ENCODE measurements at places on chromosomes 7 and 10.
A peak's percentile ranks its signal among the peaks of the same experiment; 100 is the strongest.

GRCh38 chr7:13179011-13179582, 491.7 kb downstream of the ARL4A start:
- DNase-seq = no peak

DNA sequence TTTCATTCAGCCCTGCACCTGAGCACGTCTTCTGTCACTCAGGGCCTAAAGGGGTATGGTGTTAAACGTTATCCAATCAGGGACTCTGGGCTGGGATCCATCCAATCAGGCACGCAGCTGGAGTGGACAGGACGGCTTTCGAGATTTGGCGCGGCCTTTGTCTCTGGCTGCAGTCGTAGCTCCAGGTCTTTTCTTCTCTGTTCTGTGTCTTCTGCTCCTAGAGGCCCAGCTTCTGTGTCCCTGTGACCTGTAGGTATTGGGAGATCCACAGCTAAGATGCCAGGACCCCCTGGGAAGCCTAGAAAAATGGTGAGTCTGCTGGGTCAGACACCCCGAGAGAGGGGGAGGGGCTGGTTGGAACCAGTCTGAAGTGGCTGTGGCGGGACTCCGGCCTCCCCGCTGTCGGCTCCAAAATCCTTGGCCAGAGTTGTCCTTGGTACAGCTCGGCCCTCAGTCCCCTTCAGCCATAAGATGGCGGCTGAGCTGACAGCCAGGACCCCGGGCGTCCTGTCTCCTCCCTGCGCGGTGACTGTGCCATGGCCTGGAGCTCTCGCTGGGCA, 11.7 kb upstream of the ZNF680 start:
- DNase-seq = peak; percentile 68

DNA sequence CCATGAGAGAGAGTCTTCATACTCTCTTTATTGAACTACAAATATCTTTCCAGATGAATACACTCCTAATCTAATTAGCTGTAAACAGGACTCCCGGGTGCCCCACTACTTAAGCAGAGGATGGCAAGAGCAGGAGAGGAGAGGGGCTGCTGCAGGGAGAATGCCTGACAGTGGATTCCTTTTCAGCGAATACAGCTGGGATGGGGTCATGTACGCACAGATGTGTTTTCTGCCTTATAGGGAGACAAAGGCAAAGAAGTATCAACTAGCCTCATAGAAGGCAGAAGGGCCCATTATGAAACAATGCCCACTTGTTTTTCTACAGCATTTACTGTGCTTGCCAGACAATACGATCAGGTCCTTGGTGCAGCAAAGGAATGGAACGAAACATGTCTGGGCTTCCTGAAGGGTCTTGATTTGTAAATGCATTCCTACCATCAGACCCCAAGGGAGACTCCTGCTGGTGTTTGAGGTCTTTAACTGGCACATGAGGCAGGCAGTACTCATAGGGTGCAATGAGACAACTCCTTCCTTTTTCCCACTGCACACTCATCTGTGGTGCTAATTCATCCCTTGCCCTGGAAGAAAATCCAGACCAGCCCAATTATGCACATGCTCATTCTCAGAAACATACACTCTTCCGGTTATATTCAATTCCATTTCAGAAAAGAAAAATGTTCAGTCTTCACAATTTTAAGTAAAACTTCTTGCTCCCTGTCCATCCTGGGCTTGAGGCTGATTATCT, 117.1 kb downstream of the AOAH start:
- no peak for DNase-seq

DNA sequence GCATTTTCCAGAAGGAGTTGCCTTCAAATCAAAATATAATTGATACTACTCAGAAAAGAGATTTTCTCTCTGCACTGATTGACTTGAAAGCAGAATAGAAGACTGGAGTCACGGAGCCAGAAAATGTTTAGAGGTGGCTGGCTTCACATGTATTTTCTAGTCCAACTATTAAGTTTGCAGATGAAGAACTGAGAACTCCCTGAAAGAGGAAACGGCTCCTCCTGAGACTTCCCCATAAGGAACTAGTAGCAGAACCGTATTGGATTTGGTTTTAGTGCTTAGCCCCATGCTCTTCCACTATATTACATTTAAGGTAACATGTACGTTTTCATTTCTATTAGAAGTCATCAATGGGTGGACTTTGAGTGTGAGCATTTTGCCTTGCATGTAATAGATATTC, 946.3 kb downstream of the CNTNAP2 start:
- DNase-seq = no peak

DNA sequence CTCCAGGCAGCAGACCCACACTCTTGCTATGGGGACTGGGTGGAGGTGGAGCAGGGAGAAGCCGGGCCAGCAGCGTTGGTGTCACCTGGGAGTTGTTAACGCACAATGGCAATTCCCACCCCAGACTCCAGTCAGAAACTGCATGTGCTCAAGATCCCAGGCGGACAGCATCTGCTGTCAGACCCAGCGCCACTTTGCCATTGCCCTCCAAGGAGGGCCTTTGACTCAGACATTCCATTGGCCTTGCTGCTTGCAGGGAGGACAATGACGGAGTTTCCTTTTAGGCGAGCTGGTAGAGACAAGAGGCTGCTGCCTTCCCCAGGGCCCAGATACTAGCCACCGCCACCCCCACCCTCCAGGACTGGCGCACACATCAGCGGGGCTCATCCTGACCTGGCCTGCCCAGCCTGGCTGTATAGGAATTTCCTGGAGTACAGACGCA, 34.5 kb downstream of the ZNF775 start:
- DNase-seq = no peak

- no peak for DNase-seq
These were observed 181.6 kb downstream of the MLLT10 start for GRCh38 chr10:21715531-21716195.

DNA sequence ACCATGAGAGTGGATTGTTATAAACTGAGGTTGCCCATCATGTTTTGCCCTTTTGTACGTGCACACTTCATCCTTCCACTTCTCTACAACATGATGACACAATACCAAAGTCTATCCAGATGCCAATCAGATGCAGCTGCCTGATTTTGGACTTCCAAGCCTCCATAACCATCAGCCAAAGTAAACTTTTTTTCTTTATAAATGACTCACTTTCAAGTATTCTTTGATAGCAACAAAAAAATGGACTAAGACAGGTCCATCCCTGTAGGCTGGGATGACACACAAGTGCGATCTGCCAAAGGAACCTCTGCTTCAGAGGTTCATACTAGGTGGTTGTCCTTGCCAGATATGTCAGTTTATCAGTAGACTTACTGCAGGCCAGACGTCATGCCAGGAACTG, 320.2 kb upstream of the FZD1 start:
- no peak for DNase-seq

DNA sequence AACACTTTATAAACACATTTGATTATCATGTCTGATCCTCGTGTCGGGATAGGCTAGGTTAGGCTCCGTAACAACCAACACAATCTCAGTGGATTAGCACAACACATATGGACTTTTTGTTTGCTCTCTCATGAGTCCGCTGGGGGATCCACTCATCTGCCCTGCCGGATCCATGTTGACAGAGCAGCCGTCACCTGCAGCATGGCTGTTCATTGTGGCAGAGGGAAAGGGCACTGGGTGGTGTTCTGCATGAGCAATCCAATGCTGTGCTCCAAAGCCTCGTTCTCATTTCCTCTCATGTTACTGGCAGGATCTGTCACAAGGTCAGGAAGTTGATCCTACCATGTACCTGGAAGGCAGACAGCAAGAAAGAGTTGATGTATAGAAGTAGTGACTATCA, 62.5 kb upstream of the RAPGEF5 start:
- no peak for DNase-seq

GRCh38 chr10:4033341-4033896, 248.4 kb upstream of the KLF6 start:
- no peak for DNase-seq

DNA sequence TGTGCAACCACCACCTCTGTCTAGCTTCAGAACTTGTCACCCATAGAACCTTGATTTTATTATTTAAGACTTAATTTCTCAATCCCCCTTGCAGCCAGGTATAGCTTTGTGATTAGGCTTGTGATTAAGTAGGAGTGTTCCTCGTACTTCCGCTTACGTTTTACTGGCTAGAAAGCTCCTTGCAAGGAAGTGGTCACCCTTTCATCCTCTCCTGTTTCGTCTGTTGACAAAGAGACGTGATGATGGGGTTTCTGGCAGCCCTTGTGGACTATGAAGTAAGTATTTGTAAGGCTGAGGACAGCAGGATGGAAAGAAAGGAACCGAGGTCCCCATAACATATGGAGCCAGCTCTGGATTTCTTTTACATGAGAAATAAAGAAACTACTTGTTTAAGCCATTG, 86.5 kb upstream of the KDM7A start:
- no peak for DNase-seq

DNA sequence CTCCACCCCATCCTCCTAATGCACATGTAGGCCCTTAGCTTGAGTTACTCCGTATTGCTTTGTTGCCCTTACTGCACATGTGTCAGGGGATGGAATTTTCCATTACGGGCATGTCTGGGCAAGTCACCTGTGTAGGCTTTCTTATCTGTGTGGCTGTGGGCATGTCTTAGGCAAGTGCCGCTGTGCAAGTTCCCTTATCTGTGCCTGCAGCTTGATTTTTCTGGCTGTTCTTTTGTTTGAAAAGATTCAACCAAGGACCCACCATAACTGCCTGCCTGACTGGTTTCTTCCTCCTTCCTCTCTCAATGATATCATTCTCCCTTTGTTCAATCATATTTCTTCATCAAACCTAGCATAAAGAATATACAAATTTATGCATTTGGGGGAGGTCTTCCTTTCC, 88.5 kb downstream of the AKR1D1 start:
- DNase-seq = no peak

GRCh38 chr10:27743877-27744801, 1.5 kb downstream of the MKX start:
- no peak for DNase-seq

DNA sequence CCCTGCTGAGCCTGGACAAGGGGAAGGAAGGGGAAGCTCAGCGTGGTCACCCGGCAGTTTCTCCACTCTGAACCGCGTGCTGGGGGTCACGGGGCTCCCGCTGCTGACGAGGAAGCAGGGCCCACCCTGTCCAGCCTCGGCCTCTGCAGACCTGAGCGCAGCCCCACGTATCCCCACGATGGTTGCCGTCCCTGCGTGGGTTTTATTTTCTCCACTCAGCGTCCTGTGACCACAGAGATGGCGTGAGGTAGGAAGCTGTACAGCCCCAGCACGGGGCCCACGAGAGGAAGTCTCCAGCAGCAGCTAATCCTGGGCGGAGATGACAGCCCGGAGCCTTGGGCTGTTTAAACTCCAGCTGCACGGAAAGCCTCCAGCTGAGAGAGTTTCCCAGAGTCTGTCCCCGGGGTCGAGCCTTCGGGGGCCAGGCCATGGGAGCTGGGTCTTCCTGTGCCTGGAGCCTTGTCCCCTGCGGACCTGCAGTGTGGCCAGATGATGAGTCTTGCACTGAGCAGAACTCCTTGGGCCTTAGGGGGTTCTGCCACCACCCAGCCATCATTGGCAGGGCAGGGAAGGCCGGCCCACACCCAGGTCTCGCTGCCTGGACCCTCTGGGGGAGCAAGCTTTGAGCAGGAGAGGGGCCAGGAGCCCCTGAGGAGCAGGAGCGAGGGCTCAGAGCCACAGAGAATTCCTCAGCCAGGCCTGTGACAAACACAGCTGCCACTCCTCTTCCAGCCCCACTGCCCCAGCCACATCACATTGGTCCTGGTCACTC, 72.8 kb upstream of the FAM20C start:
- DNase-seq = no peak

GRCh38 chr7:29005829-29006228, 47.7 kb upstream of the TRIL start:
- DNase-seq = no peak

- DNase-seq = no peak
These were observed 173.3 kb downstream of the PDE1C start for GRCh38 chr7:31896925-31897324.

- no peak for DNase-seq
These were observed 387.0 kb downstream of the SDK1 start for GRCh38 chr7:3688071-3688470.

GRCh38 chr10:79313911-79314439, 33.3 kb upstream of the PPIF start:
- no peak for DNase-seq

Data from right renal pelvis (tissue), 4 donors.